ENCODE measurements at places on chromosomes 3 and 15. TPM values are rescaled to one million over a fixed set of nuclear protein-coding genes. Genes with fewer than 3 reads are reported as not detected.

The HDGFL3 gene
- 91.9 TPM for total RNA-seq

The CADPS gene
- 5.4 TPM for total RNA-seq

The TXNRD3 gene
- 11.1 TPM for total RNA-seq

The SPINK8 gene
- not detected for total RNA-seq

The LRRIQ4 gene
- not detected for total RNA-seq

The GHSR gene
- not detected for total RNA-seq

The SHC4 gene
- 2.7 TPM for total RNA-seq

The CEP19 gene
- 3.3 TPM for total RNA-seq

The ZPLD1 gene
- total RNA-seq, result 0.60 TPM
